Aorta (tissue), 5 donors: ENCODE measurements at places on chromosomes 7 and 10.

GRCh38 chr7:44280993-44281721 lies 44.2 kb downstream of the CAMK2B start:
- peak; percentile 25 for DNase-seq

GRCh38 chr10:17984056-17984455 lies 32.3 kb downstream of the SLC39A12 start:
- DNase-seq, result no peak

DNA sequence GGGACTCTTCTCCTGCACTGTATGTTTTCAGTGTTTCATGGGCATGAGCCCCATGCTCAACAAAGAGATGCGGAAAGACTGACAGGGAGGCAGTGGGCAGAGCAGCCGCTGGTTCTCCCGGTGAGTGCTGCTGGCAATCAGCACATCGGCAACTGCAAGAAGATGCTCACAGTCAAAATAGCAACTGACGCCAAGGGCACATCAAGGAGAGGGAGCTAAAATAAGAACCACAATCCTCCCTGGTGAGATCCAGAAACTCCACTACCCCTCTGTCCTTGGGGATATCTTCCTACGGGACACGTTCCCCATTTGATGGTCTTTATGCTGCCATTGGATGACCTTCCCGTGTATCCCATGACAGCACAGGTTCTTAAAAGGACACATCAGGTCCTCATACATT lies 28.9 kb upstream of the SVIL start:
- no peak for DNase-seq

GRCh38 chr10:103951942-103952341 lies 15.0 kb upstream of the SLK start:
- DNase-seq, result no peak

- no peak for DNase-seq
Observed at GRCh38 chr10:7272008-7272407, 138.8 kb downstream of the SFMBT2 start.
